ENCODE measurements at places on chromosomes 3 and 15. TPM values are rescaled to one million over a fixed set of nuclear protein-coding genes. Genes with fewer than 3 reads are reported as not detected.

GRCh38 chr15:59887211-59887610, 116.9 kb upstream of the FOXB1 start:
- DNase-seq = no peak

GRCh38 chr3:189172668-189173419, 1.1 kb downstream of the TPRG1 start:
- DNase-seq = no peak

DNA sequence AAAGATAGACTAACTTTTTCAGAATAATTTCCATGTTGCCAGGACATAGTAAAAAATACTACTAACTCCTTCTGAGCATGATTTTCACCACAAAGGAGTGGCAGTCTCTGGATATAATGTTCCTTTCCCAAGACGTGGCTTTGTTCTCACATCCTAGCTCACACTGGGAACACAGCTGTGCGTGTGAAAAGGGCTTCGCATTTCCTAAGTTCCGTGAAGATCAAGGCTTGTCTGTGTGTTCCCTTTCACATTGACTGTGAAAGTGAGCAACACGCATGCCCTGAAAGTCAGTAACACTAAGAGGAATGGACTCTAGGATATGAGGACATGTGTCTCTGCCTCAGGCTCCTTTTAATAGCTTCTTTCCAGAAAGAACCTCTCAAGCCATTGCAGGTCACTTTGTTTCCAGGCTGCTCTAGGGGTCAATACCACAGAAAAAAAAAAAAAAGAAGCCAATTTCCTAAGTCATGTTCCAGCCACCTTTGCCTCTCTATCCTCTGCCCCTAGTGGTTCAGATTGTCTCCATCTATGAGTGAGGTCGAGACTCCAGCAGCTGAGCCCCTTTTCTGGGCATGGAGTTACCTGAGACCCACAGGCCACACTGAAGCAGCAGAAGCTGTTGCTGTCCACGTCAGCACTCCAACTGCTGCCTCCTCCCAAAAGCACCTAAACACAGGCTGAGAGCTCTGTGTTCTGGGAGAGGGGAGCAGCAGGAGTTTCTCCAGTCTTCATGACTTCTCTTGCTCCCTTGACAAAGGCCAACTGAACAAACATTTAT, 355.9 kb downstream of the RSL24D1 start:
- DNase-seq = no peak

DNA sequence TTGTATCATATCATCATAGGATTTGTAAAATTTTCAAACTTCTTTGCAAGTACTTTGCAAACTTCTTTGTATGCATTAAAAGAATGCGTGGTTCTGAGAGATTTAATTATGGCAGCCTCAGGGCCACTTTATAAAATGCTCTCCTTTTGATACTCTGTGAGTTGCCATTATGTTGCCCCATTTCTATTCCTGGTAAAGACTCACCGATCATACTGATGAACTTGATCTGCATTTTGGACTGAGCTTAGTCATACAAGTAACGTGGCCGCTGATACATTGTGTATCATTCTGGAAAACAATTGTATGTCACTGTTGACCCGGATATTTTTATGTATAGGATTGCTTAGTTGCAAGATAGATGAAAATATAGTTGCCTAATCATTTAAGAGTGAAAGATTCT, 38.8 kb downstream of the AKAP13 start:
- no peak for DNase-seq

The ESYT3 gene
- 0.41 TPM for polyA plus RNA-seq

The ROPN1 gene
- polyA plus RNA-seq = 1.7 TPM

The DNAH12 gene
- polyA plus RNA-seq = 0.02 TPM

GRCh38 chr15:67468416-67468815, 52.5 kb upstream of the C15orf61 start:
- peak; percentile 33 for DNase-seq

DNA sequence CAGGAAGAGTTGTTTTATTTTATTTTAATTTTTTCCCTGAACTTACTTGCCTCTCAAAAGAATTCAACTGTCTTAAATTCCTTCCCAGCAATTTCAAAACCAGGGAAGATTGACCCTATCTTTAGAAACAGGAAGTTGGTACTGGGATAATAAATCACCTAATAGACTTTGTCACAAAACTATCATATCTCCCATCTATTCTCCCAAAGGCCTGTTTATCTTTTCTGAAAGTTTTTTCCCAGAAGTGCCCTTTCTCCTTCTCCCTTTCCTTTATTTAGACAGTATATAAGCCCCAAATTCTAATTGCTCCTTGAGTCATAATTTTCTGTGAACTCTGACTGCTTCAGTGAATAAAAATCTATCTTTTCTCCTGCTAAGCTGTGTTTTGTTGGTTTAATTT, 2.9 kb upstream of the RNF7 start:
- DNase-seq = no peak

- no peak for DNase-seq
Measured at GRCh38 chr3:194014756-194015155, 121.2 kb upstream of the HES1 start.

GRCh38 chr3:86801921-86802320, 189.0 kb downstream of the VGLL3 start:
- no peak for DNase-seq

The ADCY5 gene
- polyA plus RNA-seq = 0.06 TPM

DNA sequence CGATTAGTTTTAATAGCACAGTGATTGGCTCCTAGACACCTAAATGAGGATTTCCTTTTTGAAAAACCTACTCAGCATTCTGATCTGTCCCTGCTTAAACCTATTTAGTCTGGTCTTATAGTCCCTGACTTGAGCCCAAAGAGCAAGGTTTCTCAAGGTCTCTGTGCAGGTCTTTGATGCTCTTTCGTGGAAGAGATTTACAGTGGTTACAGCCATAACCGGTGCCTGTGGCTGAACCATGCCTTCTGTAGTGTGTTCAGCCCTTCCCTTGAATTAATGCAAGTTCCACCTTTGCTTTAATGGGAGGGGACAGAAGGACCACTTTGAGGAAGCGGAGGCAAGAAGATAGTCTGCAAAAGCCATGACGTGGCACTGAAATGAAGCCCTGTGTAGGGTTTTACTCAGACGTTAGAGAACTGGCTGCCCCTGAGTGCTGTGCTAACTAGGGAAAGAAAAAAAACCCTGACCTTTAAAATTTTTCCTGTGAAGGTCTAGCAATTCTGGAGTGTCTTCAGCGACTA, 43.0 kb downstream of the ZBTB38 start:
- no peak for DNase-seq

GRCh38 chr3:117010318-117010717, 300.7 kb downstream of the TUSC7 start:
- no peak for DNase-seq

The KIF15 gene
- polyA plus RNA-seq = 3.8 TPM

DNA sequence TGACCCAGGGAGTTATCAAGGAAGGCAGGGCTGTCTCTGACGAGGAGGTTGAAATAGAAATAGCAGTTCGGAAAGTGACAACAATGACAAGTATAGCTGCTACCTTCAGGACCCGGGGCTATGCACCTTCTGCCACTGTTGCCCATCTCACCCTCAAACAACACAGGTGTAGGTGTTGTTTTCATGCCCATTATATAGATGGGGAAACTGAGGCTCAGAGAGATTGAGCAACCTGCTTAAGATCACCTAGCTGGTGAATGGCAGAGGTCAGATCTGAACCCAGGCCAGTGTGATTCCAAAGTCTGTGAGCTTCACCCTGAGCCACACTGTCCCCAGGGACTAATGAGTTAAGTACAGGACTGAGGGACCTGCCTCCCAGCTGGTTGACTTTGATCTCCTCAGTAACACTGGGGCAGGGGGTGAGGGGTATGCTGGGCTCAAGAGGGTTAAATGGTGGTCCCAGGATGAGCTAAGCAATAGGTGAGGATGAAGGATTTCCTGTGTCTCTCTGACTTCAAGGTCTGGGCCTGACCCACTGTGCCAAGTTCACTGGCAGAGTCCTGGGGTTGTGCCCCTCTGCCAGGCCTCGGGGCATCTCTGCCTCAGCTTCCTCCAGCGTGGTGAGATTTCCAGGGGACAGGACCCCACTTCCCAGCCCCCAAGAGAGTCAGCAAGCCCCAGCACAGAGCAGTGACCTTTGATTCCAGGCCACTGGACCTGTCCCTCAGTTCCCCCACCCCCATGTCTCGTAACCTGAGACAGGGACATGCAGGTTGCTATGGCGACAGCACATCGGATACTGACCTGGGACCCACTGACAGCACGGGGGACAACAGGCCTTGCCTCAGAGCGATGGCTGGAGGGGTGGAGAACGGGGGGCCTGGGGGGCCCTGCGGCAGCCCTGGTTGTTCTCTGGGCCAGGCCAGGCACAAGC, 35.0 kb downstream of the ATP2B2 start:
- no peak for DNase-seq

DNA sequence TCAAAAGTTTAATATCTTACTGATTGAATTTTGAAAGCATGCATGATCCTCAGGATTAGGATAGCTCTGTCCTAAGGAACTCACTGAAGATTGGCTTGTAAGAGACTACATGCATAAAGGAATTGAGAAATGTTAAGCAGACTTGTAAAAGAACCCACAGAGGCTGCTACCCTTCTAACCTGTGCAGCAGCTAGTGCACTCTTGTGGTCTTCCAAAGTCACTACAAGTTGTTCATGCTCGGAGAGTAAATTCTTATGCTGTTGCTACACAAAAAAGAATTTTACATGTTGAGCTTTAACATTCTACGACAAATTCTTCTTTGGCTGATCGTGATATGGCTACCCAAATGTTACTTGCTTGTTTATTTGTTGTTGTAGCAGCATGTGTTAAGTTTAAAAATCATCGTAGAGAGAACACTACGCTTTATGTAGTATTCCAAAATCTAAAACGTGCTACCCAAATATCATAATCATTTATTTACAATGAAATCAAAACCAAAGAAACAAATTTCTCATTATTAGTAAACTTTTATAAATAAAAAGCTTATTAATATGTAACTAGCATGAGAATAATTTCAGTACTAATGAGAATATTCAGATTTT, 55.0 kb downstream of the GOLIM4 start:
- peak; percentile 29 for DNase-seq

The HCN4 gene
- not detected for polyA plus RNA-seq

GRCh38 chr15:97692301-97693015, 268.0 kb upstream of the ARRDC4 start:
- DNase-seq = no peak

DNA sequence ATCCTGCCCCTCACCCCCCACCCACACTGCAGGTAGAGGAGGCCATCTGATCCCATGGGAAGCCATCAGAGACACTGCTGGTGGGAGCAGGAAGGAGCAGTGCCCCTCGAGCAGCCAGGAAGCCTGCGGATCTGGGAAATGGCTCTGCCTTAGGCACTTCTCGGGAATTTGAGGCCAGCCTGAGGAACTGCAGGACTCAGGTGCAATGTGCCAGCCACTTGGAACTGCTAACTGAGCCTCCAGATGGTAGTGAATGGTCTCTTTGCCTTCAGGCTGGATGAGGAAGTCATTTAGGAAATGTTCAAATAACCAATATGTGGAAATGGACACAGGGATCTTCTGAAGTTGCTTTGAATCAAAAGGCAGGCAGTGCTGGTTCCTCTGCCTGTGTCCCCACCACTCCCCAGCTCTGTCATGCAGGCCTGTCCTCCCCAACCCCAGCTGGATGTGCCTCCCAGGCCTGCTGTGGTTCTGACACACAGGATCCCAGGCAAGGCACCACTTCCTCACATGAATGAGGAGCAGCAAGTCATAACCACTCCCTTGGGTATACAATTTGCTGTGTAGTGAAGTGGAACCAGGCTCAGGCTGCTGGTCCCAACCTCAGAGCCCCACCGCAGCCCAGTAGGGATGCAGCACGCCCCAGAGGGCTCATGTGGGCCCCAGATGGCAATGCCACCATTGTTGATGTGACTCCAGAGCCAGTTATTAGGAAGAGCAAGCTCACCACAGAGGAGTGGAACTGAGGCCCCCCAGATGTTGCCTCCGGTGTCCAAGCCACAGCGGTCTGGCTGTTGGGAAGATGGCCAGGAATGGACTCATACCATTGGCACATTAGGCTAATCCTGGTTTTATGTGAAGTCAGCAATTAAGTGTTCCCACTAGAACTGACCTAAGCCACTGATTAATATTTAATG, 46.5 kb upstream of the LIMD1 start:
- no peak for DNase-seq

GRCh38 chr3:67858492-67858891, 204.1 kb upstream of the SUCLG2 start:
- no peak for DNase-seq

DNA sequence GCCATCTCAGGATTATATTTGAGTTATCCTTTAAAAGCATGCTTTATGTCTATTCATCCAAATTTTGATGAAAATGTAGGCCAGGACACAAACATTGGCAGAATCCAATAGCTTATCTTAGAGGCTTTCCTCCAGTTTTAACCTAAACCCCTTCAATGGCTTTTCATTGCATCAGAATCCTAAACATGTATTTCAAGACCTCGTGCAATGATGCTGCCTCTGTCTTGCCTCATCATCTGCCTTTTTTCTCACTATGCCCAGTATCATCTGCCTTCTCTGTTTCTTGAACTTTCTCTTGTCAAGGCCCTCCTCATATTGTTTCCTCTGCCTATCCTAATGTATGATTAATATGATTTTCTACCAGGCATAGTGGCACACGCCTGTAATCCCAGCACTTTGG, 76.1 kb upstream of the MAP4 start:
- DNase-seq = no peak

- no peak for DNase-seq
Measured at GRCh38 chr3:76138921-76139320, 353.6 kb upstream of the ZNF717 start.

The MKRN3 gene
- not detected for polyA plus RNA-seq

DNA sequence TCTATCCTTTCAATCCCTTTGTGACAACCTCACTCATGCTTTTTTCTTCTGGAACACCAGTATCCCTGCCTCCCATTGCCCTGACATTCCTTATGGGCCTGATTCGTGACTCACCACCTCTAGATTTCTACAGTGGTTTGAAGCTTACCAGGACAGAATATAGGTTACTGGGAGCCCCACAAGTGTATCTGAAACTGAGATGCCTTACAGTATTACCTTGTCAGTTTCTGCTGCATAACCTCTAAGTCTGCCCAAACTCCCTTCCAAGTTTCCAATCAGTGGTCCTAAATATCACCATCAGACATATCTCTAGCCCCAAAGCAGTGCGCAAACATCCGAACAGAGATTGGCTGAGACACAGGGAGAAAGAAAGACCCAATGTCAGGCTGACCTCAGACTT, 5.6 kb downstream of the CPB1 start:
- DNase-seq = no peak

GRCh38 chr3:156649681-156650080, 24.7 kb upstream of the TIPARP start:
- no peak for DNase-seq

- no peak for DNase-seq
Measured at GRCh38 chr3:79767194-79767904, 449 bp downstream of the ROBO1 start.

The SPTBN5 gene
- 2.1 TPM for polyA plus RNA-seq

Data from mammary epithelial cell (primary cell).